ENCODE measurements at places on chromosomes 5 and 9.

DNA sequence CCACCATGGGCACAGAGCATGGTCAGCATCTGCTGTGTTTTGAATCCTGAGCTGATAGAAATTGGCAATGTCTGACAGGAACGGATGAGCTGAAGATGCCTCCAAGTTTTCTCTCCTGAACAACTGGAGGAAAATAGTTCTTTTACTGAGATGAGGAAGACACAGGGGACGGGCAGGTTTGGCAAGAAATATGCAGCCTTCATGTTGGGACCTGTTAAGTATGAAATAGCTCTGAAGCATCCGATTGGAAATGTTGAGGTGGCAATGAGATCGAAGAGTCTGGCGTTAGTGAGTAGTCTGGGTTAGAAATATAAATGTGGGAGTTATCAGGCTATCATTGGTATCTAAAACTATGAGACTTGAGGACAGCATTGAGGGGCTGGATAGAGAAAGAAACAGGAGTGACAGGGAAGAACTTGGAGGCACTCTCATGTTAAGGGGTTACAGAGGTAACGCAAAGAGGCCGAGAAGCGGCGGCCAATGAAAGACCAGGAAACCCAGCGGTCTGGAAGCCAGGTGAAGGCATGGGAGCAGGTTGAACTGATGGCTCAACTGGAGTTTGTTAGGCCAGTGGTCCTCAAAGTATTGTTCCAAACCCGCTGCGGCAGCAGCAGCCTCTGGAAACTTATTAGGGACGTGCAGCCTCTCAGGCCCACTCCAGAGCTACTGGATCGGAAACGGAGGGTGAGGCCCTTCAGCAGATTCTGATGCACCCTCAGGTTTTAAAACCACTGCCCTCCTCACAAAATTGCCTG, 1.0 kb upstream of the MAMDC2 start:
- no peak for DNase-seq

DNA sequence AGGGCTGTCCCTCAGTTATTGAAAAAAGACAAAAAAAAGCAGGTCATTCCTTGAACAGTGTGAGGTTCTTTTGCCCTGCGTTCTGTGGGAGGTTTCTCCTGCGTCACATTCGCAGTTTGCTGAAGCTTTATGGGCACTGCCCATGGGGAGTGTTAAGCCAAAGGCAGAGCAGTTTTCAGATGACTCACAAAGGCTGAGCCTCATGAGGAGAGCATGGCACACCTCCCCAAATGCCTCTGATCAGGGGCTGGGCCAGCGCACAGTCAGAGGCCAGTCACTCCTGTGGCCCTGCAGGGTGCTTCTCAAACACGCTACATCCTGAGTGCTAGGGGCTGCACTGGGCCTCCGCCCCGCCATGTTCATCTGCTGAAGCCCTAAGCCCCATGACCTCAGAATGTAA, 38.4 kb downstream of the IRX1 start:
- DNase-seq = no peak

DNA sequence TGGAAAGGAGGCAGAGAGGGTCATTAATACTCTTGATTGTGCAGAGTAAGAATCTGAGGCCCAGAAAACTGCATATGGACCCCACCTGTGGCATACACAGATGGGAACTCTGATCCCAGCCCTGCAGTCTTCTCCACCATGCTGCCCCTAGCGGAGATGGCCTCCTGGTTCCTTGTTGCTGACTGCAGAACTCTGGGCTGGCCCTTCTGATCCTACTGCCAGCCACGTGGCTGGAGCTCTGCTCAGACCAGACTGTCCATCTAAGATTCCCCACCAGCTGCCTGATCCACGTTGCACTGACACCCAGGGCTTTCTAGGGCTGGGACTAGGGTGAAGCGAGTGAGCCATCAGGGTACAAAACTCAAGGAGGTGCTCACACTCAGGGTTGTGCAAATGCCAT, 245.7 kb upstream of the NR4A3 start:
- no peak for DNase-seq

DNA sequence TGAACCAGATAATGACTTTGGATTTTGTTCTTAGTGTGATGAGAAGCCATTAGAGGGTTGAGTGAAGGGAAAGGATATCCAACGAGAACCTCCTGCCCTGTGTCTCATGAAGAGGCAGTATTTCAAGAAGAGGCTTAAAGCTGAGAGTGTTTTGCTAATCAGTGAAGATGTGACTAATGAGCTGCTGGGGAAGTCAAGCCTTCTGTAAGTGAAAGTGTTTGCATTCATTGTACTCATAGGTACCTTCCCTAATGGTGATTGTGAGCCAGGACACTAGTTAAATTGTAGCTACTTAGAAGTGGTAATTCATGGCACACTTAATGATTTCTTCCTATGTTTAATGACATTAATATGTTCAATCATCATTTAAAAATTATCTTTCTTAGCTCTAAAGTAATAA, 23.7 kb downstream of the PIP5K1B start:
- DNase-seq = no peak

DNA sequence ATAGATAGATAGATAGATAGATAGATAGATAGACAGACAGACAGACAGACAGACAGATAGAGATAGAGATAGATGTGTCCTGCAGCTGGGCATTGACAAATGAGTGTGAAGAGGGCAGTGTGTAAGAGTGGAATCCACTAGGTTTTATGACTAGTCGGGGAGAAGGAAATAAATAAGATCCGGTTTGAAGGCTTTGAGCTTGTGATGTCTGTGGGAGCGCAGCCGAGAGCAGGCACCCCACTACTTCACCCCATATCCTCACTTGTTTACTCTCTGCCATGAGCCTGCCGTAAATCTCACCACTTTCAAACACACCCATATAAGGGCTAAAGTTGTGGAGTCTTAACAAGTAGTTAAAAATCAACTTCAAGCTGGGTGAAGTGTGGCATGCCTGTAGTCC, 1.4 kb upstream of the SUSD1 start:
- DNase-seq = no peak

- DNase-seq = no peak
These were observed 45.7 kb downstream of the SH3GL2 start for GRCh38 chr9:17624571-17624970.

Data from dorsolateral prefrontal cortex (tissue), 122 donors.